IMR-90 (cell line): ENCODE measurements at places on chromosomes 16 and 17. TPM values are rescaled to one million over a fixed set of nuclear protein-coding genes. Genes with fewer than 3 reads are reported as not detected.

DNA sequence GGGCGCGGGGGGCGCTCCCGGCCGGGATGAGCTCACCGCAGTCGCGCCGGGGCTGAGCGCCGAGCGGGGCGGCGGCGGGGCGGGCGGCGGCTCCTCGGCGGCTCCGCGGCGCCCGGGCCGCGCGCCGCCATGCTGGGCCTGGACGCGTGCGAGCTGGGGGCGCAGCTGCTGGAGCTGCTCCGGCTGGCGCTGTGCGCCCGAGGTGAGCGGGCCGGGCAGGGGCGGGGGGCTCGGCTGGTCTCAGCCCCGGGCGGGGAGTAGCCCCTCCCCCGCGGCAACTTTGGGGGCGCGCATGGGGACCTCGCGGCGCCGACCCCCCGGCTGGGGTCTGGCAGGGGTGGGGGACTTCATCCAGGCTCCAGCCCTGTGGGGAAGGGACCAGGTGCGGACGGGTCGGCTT is at the start of gene ARHGDIG:
Gene ARHGDIG, plus strand, starts transcription at position 40 of the 400 bp plus-strand sequence. Its CDS starts 90 bp downstream, at position 130.
- H3K36me3 ChIP-seq, result no peaks in the 10 kb centered on the region
- peaks cover 38% of the 10 kb centered on the region for H3K27me3 ChIP-seq
- H3K27ac ChIP-seq, result no peak within 1 kb of the TSS
- no peak for DNase-seq
- no peaks in the 10 kb centered on the region for H3K4me1 ChIP-seq

DNA sequence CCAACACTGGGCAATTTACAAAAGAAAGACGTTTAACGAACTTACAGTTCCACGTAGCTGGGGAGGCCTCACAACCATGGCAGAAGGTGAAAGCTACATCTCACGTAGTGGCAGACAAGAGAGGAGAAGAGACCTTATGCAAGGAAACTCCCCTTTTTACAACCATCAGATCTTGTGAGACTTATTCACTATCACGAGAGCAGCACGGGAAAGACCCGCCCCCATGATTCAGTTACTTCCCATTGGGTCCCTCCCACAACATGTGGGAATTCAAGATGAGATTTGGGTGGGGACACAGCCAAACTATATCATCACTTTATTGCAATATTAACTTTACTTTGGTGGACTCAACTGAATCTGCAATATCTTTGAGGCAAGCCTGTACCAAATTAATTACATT is 11.9 kb upstream of the ENGASE start:
- no peaks in the 10 kb centered on the region for H3K4me1 ChIP-seq
- DNase-seq, result no peak
- H3K27me3 ChIP-seq, result peaks cover 12% of the 10 kb centered on the region
- H3K36me3 ChIP-seq, result no peaks in the 10 kb centered on the region
- H3K4me3 ChIP-seq, result no peak overlapping the region

DNA sequence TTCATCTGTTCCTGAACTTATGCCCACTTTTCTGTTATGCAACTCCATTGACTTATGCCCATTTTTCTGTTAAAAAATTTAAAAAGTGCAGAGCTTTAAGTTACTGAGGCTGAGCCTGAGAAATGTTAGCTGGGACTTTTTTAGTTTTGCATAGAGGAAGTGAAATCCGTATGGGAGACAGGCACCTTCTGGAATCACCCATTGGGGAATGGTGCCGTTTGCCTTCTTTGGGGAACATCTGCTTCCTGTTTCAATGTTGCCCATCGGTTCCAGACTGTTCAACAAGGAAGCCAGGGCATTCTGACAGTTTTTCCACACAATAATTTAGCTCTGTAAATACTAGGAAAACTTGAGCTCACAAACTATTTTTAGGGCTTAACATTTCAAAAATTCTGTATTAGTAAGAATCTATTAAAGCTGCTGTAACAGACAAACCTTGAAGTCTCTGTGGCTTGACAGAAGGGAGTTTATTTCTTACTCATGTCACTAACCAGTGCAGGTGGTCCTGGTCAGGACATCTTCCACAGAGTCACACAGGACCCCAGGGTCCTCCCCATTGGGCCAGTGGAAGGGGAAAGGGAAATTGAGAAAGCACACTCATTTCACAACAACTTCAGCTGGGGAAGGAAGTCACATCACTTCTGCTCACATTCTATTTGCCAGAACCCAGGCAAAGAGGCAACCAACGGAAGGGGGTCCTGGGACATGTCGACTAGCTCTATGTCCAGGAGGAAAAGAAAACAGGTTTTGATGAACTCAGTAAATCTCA is 17.2 kb downstream of the PRKCB start:
- no peak for DNase-seq
- H3K36me3 ChIP-seq, result no peaks in the 10 kb centered on the region
- H3K4me1 ChIP-seq, result no peaks in the 10 kb centered on the region
- no peaks in the 10 kb centered on the region for H3K27me3 ChIP-seq
- H3K27ac ChIP-seq, result no peak overlapping the region
- no peak overlapping the region for H3K4me3 ChIP-seq

DNA sequence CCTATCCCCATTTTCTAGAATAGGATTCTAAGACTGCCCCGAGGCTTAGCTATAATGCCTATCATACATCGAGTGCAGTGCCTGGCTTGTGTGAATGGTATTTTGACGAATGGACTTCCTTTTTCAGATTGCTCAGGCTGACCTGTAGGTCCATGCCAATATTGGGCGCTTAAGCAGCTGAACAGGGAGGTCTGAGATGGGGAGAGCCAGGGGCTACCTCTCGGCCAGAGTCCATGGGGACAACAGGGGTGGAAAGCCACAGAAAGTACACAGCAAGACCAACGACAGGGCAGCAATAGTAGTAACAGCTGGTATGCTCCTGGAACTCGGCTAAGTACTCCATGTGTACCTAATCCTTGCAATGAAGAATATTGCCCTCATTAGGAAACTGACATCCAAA is 91.7 kb upstream of the WSCD1 start:
- H3K27me3 ChIP-seq, result no peaks in the 10 kb centered on the region
- H3K4me1 ChIP-seq, result no peaks in the 10 kb centered on the region
- no peak overlapping the region for H3K4me3 ChIP-seq
- H3K27ac ChIP-seq, result no peak overlapping the region

GRCh38 chr17:28737770-28738679 is 5.8 kb upstream of the TRAF4 start:
- no peaks in the 10 kb centered on the region for H3K27me3 ChIP-seq
- H3K4me1 ChIP-seq, result peaks cover 5% of the 10 kb centered on the region; the same call in 1 of the 2 replicates
- no peak overlapping the region for H3K4me3 ChIP-seq
- no peak overlapping the region for H3K27ac ChIP-seq
- no peak for DNase-seq

- H3K36me3 ChIP-seq, result no peaks in the 10 kb centered on the region
- peaks cover 11% of the 10 kb centered on the region for H3K27me3 ChIP-seq
- DNase-seq, result no peak
- no peak overlapping the region for H3K27ac ChIP-seq
- no peaks in the 10 kb centered on the region for H3K4me1 ChIP-seq
These were observed 21.5 kb upstream of the NUDT7 start for GRCh38 chr16:77700846-77701245.

- H3K36me3 ChIP-seq, result peaks cover 3% of the 10 kb centered on the region
- H3K4me3 ChIP-seq, result no peak overlapping the region
- no peak for DNase-seq
- no peaks in the 10 kb centered on the region for H3K27me3 ChIP-seq
These were observed 2.2 kb upstream of the PHLPP2 start for GRCh38 chr16:71726476-71727315.

- DNase-seq, result no peak
- no peaks in the 10 kb centered on the region for H3K27me3 ChIP-seq
- H3K27ac ChIP-seq, result no peak overlapping the region
- H3K4me1 ChIP-seq, result peaks cover 13% of the 10 kb centered on the region
- peaks cover 21% of the 10 kb centered on the region for H3K36me3 ChIP-seq
These were observed 35.1 kb upstream of the SREBF1 start for GRCh38 chr17:17871913-17872312.

DNA sequence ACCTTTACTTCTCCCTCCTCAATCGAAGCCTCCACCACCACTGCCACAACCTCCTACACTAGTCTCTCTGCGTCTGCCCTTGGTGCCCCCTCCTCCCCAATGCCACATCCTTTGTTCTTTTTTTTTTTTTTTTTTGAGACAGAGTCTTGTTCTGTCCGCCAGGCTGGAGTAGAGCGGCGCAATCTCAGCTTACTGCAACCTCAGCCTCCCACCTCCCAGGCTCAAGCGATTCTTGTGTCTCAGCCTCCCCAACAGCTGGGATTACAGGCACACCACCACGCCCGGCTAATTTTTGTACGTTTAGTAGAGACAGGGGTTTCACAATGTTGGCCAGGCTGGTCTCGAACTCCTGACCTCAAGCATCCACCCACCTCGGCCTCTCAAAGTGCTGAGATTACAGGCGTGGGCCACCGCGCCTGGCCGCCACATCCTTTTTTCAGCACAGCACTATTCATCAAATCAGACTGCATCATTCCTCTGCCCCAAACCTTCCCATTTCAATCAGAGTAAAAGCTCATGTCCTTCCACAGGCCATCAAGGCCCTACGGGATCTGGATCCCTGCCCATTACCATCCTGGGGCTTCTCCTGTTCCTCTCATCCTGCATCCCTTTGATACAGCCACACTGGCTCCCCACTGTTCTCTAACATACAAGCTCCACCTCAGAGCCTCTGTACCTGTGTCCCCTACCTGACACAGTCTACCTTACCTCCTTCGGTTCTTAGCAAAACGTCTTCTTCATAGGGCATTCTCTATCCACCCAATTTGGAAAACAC is 2.0 kb downstream of the KLHL11 start:
- no peak overlapping the region for H3K27ac ChIP-seq
- H3K4me3 ChIP-seq, result 0 out of 2 replicates have a peak overlapping the region, but pooled peaks have one; percentile 20

GRCh38 chr17:3965118-3965800 is 1.0 kb upstream of the ATP2A3 start:
- H3K4me1 ChIP-seq, result peaks cover 8% of the 10 kb centered on the region; the same call in 1 of the 2 replicates
- no peak overlapping the region for H3K4me3 ChIP-seq

GRCh38 chr17:60665602-60666001 is 12.0 kb upstream of the BCAS3 start:
- H3K4me3 ChIP-seq, result no peak overlapping the region
- no peak overlapping the region for H3K27ac ChIP-seq
- DNase-seq, result no peak
- peaks cover 2% of the 10 kb centered on the region; the same call in 1 of the 2 replicates for H3K4me1 ChIP-seq
- no peaks in the 10 kb centered on the region for H3K27me3 ChIP-seq
- H3K36me3 ChIP-seq, result peaks cover 13% of the 10 kb centered on the region

GRCh38 chr16:14284930-14285512 is 213.9 kb downstream of the MRTFB start:
- peak overlapping the region; percentile 26; the same call in 1 of the 2 replicates for H3K27ac ChIP-seq
- no peak for DNase-seq
- H3K27me3 ChIP-seq, result no peaks in the 10 kb centered on the region
- no peaks in the 10 kb centered on the region for H3K4me1 ChIP-seq
- peak overlapping the region; percentile 66 for H3K4me3 ChIP-seq

DNA sequence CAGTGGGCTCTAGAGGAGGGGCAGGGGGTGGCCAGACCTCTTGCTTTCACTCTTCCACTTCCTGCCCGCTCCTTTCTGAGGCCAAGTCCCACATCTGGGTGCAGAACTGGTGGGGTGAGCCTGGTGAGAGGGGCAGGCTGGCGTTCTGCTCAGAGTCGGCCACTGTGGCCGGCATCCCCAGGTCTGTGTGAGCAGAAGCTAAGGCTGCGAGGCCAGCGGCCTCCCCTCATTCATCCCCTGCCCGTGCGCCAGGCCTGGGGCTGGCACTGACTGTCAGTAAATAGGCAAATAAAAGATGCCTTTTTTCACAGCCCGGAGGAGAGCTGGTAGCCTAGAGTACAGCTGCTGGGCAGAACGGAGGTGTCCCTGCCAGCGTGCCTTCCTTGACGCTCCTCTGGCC is 1.2 kb downstream of the DEF8 start:
- peak overlapping the region; percentile 92 for H3K4me3 ChIP-seq
- H3K27ac ChIP-seq, result no peak overlapping the region
- peaks cover 6% of the 10 kb centered on the region; the same call in 1 of the 2 replicates for H3K4me1 ChIP-seq
- H3K36me3 ChIP-seq, result peaks cover 4% of the 10 kb centered on the region

DNA sequence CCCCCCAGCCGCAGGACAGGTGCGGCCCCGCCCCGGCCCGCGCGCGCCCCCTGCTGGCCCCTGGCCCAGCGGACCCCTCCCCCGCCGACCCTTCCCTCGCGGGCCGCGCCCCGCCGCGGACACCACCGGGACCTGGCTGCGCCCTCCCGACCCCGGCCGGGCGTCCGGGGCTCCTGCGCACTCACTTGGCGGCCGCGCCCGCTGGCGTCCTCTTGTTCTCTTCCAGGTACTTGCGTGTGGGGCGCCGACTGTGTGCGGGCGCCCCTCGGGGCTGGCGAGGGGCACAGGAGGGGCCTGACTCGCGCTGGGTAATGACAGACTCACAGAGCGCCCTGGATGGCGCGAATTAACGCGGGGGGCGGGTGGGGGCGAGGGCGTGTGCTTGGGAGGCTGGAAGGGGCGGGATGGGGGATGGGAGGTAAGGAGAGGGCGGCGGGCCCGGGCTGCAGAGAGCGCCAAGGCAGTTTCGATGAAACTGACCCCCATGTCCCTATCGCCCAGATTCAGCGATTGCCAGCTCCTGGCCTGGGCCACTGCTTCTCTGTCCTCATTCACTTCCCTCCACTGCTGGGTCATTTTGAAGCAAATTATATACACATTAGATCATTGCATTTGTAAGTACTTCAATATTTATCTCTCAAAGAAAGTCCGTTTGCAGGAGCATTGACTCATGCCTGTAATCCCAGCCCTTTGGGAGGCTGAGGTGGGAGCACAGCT is 445 bp upstream of the DBNDD1 start:
- no peaks in the 10 kb centered on the region for H3K36me3 ChIP-seq
- H3K27me3 ChIP-seq, result no peaks in the 10 kb centered on the region
- peak; percentile 89 for DNase-seq
- H3K4me3 ChIP-seq, result peak overlapping the region; percentile 74
- peaks cover 10% of the 10 kb centered on the region for H3K4me1 ChIP-seq

GRCh38 chr16:50153596-50154419 is 702 bp downstream of the TENT4B start:
- H3K4me1 ChIP-seq, result peaks cover 5% of the 10 kb centered on the region
- H3K27ac ChIP-seq, result peak overlapping the region; percentile 51

- H3K27ac ChIP-seq, result no peak overlapping the region
- no peaks in the 10 kb centered on the region for H3K36me3 ChIP-seq
- no peaks in the 10 kb centered on the region for H3K4me1 ChIP-seq
- no peak overlapping the region for H3K4me3 ChIP-seq
These were observed 144.3 kb upstream of the NOG start for GRCh38 chr17:56449176-56449575.

STX8 gene
- 26.5 and 79.2 TPM in 2 replicates for total RNA-seq

KRT36 gene
- not detected in 2 replicates for total RNA-seq

CPHXL2 gene
- total RNA-seq, result not detected in 2 replicates

SLC26A11 gene
- 2.2 and 3.2 TPM in 2 replicates for total RNA-seq

WNT3 gene
- total RNA-seq, result 0.56 and 0.72 TPM in 2 replicates

LCAT gene
- total RNA-seq, result 1.4 and 1.7 TPM in 2 replicates

MRPL38 gene
- 13.3 and 15.3 TPM in 2 replicates for total RNA-seq

NEUROD2 gene
- total RNA-seq, result not detected in 2 replicates

CCL16 gene
- not detected in 2 replicates for total RNA-seq

ZNF205 gene
- 8.2 and 8.3 TPM in 2 replicates for total RNA-seq

OTOP2 gene
- total RNA-seq, result not detected in 2 replicates

PPM1E gene
- total RNA-seq, result under 0.01 TPM in 2 replicates

TEPSIN gene
- total RNA-seq, result 3.2 and 3.3 TPM in 2 replicates

RPRML gene
- not detected in 2 replicates for total RNA-seq

AXIN2 gene
- 1.8 and 1.9 TPM in 2 replicates for total RNA-seq

TNFRSF12A gene
- total RNA-seq, result 103 and 118 TPM in 2 replicates

KRTAP3-1 gene
- not detected in 2 replicates for total RNA-seq

PTRH2 gene
- 24.9 and 41.7 TPM in 2 replicates for total RNA-seq

TMEM106A gene
- 1.4 and 2.2 TPM in 2 replicates for total RNA-seq

HOXB1 gene
- not detected in 2 replicates for total RNA-seq
